ENCODE measurements at places on chromosomes 2 and 18. TPM values are rescaled to one million over a fixed set of nuclear protein-coding genes. Genes with fewer than 3 reads are reported as not detected.

The EDAR gene
- total RNA-seq: not detected

The THUMPD2 gene
- 18.8 TPM for total RNA-seq

The PRADC1 gene
- total RNA-seq: 21.9 TPM

The PLA2R1 gene
- total RNA-seq: not detected

The ZNF519 gene
- total RNA-seq: 15.8 TPM

The ACADL gene
- total RNA-seq: not detected

The PIK3C3 gene
- total RNA-seq: 59.4 TPM

The SPRED2 gene
- total RNA-seq: 4.9 TPM

The ICOS gene
- 81.7 TPM for total RNA-seq

The LYG1 gene
- 0.86 TPM for total RNA-seq

The ALPP gene
- total RNA-seq: not detected

The AKAIN1 gene
- total RNA-seq: not detected

The DPP4 gene
- total RNA-seq: 25.2 TPM

The PLGLB1 gene
- 2.0 TPM for total RNA-seq

The AGXT gene
- total RNA-seq: not detected

The TRIM43 gene
- total RNA-seq: not detected

The ELOA2 gene
- not detected for total RNA-seq

The LYPD6B gene
- total RNA-seq: not detected

The MC2R gene
- total RNA-seq: not detected

The KCNE4 gene
- total RNA-seq: not detected

The IL1B gene
- total RNA-seq: not detected
